ENCODE measurements at places on chromosomes 7 and 10. TPM values are rescaled to one million over a fixed set of nuclear protein-coding genes. Genes with fewer than 3 reads are reported as not detected.
A peak's percentile ranks its signal among the peaks of the same experiment; 100 is the strongest.

The SP8 gene
- total RNA-seq = not detected

The ANKRD61 gene
- total RNA-seq = not detected

GRCh38 chr10:44352316-44353127, 32.4 kb downstream of the CXCL12 start:
- DNase-seq = no peak

DNA sequence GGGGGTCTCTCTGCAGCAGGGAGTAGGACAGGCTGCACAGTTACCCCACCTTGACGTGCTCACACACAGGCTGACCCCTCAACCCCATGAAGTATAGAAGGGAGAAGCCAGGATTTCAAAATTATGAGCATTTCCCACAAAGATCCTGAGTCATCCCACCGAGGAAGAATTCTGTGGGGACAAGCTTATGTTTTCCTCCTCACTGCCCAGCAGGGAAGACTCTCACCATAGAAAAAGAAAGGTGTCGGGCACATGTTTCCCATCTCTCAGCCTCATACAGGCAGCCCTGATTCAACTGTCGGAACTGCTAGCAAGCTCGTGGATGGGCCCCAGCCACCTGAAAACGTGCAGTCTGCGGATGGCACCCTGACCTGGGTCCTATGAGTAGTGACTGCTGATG, 499.7 kb upstream of the MKI67 start:
- DNase-seq = no peak

DNA sequence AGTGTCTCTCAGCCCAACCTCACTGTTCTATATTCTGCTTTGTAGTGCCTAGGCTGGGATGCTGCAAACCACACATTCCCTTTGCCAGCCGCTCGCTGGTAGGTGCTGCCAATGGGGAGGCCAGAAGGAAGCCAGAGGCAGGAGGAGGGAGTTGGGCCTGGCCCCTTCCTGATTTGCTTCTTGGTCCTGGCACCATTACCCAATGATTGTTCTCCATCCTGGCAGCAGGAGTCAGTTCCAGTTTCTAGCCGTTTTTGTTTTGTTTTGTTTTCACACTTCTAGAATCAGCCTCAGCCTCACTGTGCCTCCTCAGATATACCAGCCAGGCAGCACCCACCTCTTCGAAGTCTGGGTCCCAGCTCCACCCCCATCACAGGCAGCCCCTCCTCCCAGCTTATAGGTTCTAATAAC, 27.4 kb upstream of the LOXL4 start:
- DNase-seq = no peak

DNA sequence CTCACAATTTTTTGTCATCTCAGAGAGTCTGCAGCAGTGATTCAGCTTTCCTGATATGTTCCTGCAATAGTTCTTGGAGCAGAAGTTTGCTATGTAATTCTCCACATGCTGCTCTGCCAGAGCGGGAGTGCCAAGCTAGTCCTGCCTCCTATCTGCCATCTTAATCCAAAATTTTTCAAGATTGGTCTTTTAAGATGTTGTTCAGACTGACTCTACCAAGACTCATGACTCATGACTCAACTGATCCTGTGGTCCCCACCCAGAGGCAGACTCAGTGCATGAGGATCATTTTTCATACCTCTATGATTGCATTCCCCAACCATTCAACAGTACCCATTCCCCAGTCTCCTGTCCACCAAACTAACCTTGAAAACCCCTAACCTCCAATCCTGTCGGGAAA, 470.8 kb downstream of the INHBA start:
- no peak for DNase-seq

DNA sequence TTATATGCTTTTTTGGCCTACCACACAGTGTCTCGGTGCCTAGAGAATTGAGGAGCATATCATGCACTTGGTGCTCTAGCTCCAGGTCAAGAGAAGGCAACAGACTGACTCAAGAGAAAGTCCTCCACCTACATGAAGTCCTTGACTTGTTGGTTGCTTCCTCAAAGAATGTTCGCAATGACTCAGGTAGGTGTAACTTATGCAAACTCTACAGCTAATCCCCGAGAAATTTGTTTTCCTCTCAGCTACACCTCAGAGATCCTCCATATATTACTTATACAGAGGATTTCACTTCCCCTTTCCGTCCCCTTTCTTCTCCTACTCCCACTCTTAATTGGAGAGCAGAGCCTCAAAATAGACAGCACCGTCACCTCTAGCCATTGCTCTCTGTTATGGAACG, 1013.1 kb downstream of the KCNMA1 start:
- no peak for DNase-seq

DNA sequence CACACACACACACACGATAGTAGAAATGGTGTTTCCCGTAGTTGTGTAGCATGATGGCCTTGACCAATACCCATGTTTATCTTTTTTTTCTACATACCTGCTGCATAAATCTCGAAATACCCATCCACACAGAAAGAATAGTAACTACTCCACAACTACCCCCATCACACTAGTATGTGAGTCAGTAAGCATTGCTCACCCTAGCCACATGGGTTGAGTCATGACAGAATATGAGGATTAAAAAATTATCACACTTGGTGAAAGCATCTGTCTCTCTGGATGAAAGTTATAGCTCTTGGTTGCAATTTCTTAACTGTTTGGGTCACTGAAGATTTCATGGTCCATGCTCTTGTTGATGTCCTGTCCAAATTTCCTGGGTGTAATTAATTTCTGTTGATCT, 103.4 kb upstream of the MDFIC start:
- peak; percentile 40 for DNase-seq

GRCh38 chr10:21213381-21213780, 312.1 kb downstream of the SKIDA1 start:
- DNase-seq = no peak

Measured in PC-9 (cell line).